ENCODE measurements at places on chromosomes 11 and 22. TPM values are rescaled to one million over a fixed set of nuclear protein-coding genes. Genes with fewer than 3 reads are reported as not detected.

DNA sequence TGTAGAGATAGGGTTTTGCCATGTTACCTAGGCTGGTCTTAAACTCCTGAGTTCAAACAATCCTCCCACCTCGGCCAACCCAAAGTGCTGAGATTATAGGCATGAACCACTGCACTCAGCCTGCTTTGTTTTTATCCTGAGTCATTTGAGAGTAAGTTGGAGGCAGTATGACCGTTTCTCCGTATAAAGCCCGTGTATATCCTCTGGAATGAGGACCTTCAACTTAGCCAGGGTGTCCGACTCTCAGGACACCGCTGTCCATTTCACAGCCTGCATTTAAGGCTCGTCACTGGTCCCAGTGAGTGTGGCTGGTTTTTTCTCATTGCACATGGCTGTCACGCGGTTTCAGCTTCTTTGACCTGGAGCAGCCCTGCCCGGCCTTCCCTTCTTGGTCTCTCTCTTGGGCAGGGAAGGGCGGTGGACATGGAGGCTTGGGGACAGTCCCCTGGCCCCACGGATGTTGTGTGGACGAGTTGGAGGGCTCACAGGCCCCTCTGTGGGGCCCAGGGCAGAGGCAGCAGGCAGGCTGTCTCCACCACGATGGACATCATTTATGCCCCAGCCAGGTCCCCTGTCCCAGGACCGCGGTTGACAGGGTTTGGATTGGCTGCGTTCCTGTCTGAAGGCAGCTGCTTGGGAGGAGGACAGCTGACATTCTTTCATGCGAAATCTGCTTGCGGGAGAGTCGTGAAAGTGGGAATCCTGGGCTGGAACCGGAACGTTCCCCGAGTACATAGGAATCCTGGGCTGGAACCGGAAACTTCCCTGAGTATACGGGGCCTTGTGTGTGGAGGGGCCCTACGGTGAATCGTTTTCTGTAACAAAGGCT lies 93.3 kb downstream of the KCNQ1 start:
- DNase-seq = peak; percentile 36

OR5W2 gene
- not detected for total RNA-seq

POU2AF3 gene
- total RNA-seq = 1.5 TPM

- no peak for DNase-seq
Observed at GRCh38 chr11:44176546-44177213, 81.2 kb downstream of the EXT2 start.

NOX4 gene
- total RNA-seq = 2.3 TPM

Measured in lung (tissue), 17 donors.